Activated naive CD4-positive, alpha-beta T cell treated with anti-CD3 and anti-CD28 coated beads, Interleukin-2, amount 50 U/mL, for 16 hours (primary cell): ENCODE measurements at places on chromosomes 2 and 18.

- DNase-seq: no peak
Observed at GRCh38 chr18:21391074-21391673, 149.1 kb downstream of the GREB1L start.

DNA sequence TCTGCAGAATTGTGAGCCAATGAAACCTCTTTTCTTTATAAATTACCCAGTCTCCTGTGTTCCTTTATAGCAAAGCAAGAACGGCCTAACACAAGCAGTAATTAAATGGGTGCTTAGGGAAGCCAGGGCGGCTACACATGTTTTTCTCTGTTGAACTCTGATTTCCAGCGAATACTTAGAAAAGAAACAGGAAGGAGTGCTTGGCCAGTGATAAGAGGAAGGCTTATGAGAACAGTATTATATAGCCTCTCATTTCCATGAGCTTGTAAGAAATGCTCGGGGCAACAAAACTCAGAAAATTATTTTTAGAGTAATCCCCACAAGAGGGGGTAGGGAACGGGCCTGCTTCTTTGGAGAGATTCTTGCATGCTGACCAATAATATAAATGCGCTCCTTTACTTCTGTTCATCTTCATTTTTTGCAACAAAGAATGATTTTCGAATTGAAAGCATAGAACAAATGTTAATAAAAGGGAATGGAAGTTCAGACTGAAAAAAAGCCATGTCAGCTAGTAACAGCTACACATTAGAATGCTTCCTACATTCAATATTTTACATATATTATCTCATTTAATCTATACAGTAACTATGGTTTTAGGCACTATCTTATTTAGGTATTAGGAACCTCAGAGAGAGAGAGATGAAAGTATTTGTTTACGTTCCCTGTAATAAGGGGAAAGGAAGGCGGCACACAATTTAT is 49.7 kb upstream of the CCDC85A start:
- DNase-seq: no peak

DNA sequence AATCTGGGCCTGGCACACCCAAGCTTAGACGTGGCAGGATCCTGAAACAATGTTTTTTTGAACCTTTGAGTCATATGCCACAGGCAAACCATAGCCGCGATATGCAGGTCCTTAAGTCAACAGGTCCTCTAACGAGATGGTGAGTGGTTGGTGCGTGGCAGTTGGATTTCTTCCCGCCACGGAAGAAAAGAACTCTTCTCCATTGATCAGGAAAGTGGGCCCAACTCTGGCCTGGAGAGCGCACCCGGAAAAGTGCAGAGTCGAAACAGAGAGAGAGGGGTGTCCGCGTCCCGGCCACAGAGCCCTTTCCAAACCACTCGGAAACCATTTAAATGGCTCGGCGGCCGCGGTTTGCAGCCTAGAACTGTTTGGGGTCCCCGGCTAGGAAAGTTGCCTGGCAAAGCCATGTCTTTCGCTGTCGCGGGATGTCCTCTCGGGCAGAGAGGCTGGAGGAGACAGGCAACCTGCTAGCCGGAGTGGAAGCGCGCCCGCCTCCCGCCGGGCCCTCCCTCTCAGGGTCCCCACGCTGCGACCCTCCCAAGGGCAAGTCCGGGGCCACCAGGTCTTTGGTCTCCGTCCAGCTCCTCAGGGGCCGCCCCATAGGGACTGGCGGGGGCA is 777 bp downstream of the GALNT3 start:
- DNase-seq: no peak

GRCh38 chr18:28281400-28281799 is 104.5 kb upstream of the CDH2 start:
- DNase-seq: no peak

DNA sequence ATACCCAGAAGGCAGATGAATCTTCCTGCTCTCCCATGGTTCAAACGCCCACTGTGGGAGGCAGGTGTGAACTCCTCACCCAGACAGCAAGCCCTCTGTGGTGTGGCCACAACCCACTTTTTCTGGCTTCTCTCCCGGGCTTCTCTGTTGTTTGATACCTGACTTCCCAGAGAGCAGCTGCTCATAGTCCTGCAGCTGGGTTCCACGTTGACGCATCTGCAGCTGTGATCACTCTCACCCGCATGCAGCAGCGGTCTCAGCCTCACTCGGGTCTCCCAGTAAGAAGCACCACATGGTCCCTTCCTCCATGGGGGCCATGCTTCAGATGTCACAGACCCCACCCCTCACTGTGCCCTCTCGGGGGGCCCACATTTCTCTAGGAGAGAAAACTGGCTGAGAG is 3.5 kb downstream of the ASPRV1 start:
- DNase-seq: no peak

DNA sequence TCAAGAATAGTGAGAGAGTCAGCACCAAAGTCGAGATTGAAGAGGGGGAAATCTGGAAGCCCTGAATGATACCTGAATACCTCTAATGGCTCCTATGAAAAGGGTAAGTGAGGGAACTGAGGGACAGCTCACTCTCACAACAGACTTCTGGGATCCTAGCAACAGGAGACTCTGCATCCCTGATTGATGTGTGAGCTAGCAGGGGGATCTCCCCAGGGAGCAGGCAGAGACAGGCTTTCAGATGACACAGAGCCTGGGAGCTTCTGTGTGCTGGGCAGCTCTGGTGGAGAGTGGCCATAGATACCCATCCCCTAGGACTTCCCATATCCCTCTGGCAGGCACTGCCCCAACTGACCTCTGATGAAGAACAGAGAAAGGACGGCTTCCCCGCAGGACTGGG is 206.2 kb downstream of the EXOC6B start:
- no peak for DNase-seq

GRCh38 chr18:850960-851359 is 38.9 kb upstream of the YES1 start:
- no peak for DNase-seq

GRCh38 chr18:77524909-77525308 is 275.3 kb downstream of the GALR1 start:
- DNase-seq: no peak

GRCh38 chr2:171346723-171347557 is 86.8 kb downstream of the METTL8 start:
- DNase-seq: no peak

- DNase-seq: no peak
Observed at GRCh38 chr2:166341426-166341825, 34.3 kb downstream of the SCN9A start.

- no peak for DNase-seq
Observed at GRCh38 chr2:171004363-171004762, 75.3 kb downstream of the GORASP2 start.

DNA sequence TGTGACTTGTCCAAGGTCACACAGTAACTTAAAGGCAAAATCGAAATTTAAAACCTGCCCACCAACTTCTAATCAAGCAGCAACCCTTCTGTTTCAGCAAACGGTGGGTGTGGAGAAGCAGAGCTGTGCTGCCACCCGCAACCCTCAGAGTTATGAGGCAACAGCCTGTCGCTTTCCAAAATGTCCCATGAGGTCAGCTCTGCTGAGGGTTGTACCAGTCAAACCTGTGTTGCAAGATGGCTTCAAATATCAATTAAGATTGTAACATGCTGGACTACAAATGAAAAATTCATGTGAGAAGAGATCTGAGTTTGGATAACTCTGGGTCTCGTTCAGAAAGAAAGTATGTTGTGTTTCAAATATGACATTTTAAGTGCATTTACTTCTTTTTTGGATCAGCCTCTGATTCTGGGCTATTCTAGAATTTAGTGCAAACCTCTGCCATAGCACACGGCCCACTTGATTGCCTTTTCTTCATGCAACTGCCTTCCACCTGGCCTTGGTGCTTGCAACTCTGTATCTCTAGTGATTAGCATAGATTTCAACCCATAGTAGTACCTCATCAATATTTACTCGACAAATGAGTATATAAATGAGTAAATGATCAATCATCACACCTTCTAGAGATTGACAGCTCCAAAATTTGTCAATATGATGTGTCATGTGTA is 69.3 kb downstream of the TIMM21 start:
- DNase-seq: no peak

GRCh38 chr2:225428360-225428759 is 28.9 kb downstream of the NYAP2 start:
- no peak for DNase-seq

GRCh38 chr2:28034696-28035095 is 144.2 kb downstream of the BABAM2 start:
- no peak for DNase-seq

- no peak for DNase-seq
Observed at GRCh38 chr2:232075859-232076258, 114.3 kb downstream of the DIS3L2 start.

- no peak for DNase-seq
Observed at GRCh38 chr2:236102971-236103370, 65.2 kb downstream of the GBX2 start.

- no peak for DNase-seq
Observed at GRCh38 chr2:18752667-18753422, 163.5 kb upstream of the NT5C1B start.

DNA sequence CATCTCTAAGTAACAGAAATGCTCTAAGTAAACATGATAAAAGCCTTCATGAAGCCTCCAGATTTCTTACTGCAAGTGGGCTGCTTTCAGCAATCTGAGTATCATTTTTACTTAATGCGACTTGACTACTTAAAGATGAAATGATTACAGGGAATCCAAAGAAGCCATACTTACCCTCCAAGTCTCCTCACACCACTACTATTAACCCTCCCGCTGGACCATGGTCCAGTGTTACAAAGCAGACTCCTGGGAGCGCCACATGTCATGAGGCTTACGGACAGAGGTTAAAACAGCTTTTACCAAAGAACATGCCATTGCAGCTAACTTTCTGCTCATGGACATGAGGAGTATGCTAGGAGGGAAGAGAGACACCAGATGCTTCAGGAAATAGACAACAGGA is 46.4 kb downstream of the LPIN2 start:
- no peak for DNase-seq

- no peak for DNase-seq
Observed at GRCh38 chr2:207484444-207485391, 45.0 kb upstream of the CREB1 start.

- no peak for DNase-seq
Observed at GRCh38 chr2:56244911-56245530, 61.2 kb downstream of the CCDC85A start.

DNA sequence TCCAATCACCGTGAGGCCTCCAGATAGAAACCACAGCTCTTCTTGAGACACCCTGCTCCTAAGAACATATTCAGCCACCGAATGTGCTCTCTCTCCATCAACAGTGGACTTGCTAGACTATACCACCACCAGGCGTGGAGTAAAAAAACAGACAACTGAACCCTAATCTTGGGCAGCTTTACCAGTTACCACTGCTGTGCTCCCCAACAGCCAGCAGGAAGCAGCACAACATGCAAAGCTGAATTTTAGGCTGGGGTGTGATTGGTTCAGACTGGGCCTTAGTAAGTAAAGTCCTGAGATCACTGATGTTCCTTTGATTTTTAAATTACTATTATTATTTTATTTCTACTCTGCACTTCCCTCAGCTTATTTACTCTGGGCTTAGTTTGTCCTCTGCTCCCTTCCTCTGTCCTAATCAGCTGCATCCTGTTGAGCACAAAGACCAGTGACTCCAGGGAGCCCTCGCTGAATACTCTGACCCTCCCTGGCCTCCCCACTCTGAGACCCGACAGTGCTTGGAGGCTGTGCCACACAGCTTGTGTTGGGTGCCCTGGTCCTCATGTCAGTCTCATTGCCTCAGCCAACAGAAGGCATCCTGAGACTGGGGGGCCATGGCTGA is 21.9 kb downstream of the MRPL35 start:
- DNase-seq: peak; percentile 64

GRCh38 chr2:101558740-101559525 is 84.0 kb upstream of the RFX8 start:
- no peak for DNase-seq

GRCh38 chr18:33755931-33756560 is 178.0 kb downstream of the ASXL3 start:
- DNase-seq: no peak

DNA sequence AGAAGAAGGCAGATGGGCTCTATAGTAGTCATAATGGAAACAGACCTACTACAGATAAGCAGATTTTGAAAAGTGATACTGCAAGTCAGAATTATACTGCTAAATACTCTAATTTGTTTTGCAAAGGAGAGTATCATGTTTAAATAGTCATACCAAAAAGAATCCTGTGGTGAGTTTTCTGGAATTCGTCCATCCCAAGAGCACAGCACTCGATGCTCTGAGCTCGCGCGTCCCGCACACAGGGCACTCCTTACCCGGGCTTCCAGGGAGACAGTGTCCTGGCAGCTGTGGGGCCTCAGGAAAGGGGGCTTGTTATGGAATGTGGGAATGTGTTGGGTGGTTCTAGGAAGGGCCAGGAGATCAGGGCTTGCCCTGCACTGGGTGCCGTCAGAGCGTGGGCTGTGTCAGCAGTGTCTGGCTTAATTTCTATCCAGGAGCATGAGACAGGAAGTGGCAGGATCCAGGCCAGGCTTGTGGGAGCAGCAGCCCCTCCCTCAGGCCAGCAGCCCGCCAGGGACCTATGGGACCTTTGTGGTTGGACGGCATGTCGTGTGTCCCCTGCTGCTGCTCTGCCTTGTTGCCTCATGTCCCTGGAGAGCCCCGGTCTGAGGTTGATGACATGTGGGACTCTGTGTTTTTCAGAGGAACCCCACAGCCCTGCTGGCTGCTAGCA is 193.2 kb upstream of the TPO start:
- no peak for DNase-seq

DNA sequence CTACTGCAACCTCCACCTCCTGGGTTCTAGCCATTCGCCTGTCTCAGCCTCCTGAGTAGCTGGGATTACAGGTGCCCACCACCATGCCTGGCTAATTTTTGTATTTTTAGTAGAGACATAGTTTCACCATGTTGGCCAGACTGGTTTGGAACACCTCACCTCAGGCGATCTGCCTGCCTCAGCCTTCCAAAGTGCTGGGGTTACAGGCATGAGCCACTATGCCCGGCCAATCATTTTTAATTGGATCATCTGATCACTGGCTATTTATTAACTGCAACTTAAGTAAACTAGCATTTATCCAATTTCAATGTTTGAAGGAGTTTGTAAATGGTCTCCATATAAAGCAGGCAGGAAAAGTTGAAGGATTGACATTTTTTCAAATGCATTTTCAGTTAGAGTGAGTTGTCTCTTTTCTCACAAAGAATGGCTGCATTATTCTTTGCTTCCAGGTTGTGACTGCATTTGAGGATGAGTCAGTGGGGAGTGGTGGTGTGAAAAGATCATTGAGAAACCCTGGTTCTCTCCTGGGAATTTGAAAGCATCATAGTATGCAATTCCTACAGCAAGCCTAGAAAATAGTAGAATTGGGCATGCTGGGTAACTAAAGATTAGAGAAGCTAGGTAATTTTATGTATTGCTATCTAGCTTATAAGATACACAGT is 431.1 kb upstream of the ZEB2 start:
- DNase-seq: no peak

- peak; percentile 18 for DNase-seq
Observed at GRCh38 chr2:207474863-207475485, 54.8 kb upstream of the CREB1 start.

DNA sequence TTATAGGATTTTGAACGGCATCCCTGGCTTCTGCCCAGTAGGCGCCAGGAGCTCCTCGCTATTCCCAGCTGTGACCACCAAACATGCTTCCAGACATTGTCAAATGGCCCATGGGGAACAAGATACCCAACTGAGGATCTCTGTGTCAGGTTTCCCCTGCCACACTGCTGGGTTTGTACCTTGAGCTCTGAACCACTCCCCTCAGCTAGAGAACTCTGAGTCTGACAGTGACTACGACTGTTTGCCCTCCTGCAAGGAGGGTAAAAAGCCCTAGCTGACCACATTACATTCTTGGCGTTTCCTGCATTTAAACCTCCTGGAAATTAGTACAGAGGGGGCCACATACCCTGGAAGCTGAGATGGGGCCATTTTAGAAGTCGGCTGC is 12.4 kb downstream of the LRRFIP1 start:
- no peak for DNase-seq

GRCh38 chr2:229073935-229074334 is 197.2 kb downstream of the PID1 start:
- no peak for DNase-seq

- no peak for DNase-seq
Observed at GRCh38 chr2:231869704-231870103, 56.5 kb downstream of the NPPC start.
